AG10803 (cell line): ENCODE measurements at places on chromosomes 7 and 10.
A peak's percentile ranks its signal among the peaks of the same experiment; 100 is the strongest.

DNA sequence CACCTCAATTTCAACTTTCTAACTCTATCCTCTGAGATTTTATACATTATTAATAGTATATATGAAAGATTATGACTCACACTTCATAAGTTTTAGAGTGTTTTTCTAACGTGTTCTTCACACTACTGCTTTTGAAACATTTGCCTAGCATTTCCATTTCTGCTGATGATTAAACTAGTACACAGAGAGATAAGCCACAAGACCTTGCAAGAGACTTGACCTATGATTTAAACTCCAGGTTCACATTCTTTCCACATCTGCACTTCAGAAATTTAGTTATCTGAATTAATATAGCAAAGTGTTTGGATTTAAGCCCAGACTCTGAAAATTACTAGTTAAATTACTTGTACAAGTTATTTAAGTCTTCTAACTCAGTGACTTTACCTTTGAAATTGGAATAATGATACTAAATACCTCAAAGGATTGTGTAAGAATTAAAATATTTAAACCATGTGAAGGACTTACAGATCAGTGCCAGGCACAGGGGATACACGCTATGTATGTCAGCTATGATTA, 66.6 kb downstream of the PCLO start:
- DNase-seq: no peak

- DNase-seq: no peak
These were observed 146.8 kb downstream of the HIBADH start for GRCh38 chr7:27515933-27516332.

- DNase-seq: peak; percentile 8
These were observed 357.4 kb downstream of the PPP1R3A start for GRCh38 chr7:113561446-113561845.

GRCh38 chr10:100479037-100479436, 16.2 kb downstream of the WNT8B start:
- no peak for DNase-seq

- peak; percentile 80 for DNase-seq
These were observed 5.4 kb upstream of the ZFYVE27 start for GRCh38 chr10:97731346-97732051.

DNA sequence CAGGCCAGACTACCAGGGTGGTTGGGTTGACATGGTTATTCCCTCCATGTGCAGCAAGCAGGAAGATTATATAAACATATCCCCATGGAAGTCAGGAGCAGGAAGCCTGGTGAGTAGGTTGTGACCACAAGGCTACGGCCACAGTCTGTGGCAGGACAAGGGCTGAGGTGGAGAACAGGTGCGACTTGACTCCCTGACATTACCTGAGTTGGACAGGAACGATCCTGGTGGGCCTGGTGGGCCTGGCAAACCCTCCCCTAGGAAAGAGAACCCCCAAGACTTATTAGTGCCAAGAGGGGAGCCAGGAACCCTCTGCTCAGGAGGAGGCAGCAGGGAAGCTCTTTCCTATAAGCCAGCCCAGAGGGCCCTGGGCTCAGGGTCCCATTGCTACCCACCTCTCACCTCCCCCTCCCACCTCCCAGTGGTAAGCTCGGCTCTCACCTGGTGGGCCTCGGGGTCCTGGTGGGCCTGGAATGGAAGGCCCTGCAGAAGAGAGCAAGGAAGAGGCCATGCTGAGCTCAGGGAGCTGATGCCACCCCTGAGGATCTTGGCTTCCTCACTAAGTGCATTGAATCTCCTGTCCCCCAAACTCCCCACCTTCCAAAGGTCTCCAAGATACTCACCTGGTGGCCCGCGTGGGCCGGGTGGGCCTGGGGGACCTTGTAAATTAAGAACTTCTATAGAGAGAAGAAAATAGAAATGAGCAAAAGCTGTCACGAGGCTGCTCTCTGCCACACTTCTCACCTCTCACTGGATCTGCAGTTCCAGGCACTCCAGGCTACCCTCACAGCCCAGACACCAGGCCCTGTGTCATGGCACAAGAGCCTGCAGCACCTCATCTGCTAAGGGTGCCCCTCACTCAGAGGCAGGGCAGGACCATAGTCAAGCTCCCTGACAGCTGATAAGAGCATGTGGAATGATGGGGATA, 44.6 kb downstream of the COL17A1 start:
- DNase-seq: no peak

DNA sequence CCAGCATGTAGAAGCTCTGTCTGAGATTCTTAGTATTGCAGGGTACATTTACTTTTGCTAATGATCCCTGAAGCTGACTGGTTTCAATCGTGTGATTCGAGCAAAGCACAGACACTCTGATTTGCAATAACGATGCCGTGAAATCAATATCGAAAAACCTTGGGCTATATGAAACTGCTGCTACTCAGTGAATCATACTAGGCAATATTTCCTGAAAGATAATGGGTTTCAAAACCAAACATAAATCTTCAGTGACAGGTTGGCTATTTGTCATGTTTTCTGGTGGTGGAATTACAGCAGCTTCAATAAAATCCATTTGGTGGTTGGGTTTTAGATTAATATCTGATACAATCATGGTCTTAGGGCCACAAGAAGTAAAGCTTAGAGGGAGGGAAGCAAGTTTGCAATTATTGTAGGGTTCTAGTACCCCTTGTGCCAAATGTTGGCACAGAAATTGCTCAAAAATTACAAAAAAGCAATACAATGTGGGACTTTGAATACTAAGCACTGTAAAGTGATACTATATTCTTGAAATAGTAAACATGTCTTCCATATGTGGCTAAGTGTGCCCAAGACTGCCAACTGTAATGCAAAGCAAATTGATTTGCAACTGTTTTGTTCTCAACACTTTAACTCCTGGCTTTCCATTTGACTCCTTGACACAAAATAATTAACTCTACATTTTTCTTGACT, 112.4 kb upstream of the JAZF1 start:
- DNase-seq: no peak

DNA sequence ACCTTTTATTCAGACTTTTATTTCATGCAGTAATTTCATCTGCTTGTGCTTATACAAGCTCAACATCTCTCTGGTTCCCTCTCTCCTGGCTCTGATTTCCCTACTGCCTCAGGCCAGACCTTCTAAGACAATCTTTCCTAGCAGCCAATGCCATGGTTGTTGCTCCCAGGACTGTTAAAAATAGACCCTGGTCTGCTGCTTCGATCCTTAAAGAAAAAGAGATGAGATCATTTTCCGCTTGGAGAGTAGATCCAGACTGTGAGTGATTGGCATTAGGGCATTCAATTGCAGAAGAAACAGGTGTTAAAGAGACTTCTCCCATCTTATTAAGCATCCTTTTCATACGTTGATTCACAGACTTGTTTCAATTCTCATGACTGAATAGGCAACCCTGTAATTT, 68.4 kb upstream of the ITGB1 start:
- no peak for DNase-seq

DNA sequence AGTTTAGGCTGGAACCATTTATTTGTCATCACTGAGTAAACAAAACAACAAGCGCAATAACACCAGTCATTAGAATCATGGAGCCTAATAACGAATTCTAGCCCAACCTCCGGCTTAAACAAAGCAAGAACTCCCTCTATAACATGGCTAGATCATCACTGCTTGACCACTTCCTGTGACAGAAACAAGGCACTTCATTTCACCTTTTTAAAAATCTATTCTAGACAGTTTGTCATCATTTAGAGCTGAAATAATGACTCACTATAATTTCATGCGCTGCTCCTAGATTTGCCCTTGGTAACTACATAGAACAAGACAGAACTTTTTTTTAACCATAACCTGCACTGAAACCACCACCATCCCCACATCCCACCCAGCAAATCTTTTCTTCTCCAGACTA, 81.3 kb downstream of the OSBPL3 start:
- peak; percentile 35 for DNase-seq

GRCh38 chr7:24659505-24659904, 86.3 kb downstream of the PALS2 start:
- no peak for DNase-seq

DNA sequence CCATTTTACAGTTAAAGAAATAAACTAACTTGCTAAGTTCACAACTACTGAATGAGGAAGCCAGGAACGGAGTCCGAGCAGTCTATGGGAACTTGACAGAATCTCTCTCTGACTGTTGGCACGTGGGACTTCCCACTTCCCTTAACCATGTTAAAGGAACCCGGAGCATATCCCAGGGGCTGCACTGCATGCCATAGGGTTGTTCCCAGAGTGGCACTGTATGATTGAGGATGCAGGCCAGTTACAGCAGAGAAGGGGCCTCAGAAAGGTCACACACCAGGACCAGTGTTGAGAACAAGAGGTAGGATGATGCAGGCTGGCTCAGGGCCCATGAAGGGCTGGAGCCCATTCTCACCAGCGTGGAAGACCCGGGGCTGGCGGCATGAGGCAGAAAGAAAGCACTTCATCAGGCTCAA, 201.8 kb downstream of the NSUN6 start:
- DNase-seq: no peak

GRCh38 chr7:4079956-4080355, 602.1 kb upstream of the FOXK1 start:
- DNase-seq: no peak

- DNase-seq: peak; percentile 89
These were observed 34.4 kb downstream of the BCAP29 start for GRCh38 chr7:107614425-107614824.

GRCh38 chr7:149850007-149850594, 11.9 kb downstream of the ZNF862 start:
- DNase-seq: no peak

- peak; percentile 57 for DNase-seq
These were observed 49.9 kb upstream of the SH2B2 start for GRCh38 chr7:102236592-102237287.

- no peak for DNase-seq
These were observed 64.2 kb downstream of the DIP2C start for GRCh38 chr10:625333-625696.

DNA sequence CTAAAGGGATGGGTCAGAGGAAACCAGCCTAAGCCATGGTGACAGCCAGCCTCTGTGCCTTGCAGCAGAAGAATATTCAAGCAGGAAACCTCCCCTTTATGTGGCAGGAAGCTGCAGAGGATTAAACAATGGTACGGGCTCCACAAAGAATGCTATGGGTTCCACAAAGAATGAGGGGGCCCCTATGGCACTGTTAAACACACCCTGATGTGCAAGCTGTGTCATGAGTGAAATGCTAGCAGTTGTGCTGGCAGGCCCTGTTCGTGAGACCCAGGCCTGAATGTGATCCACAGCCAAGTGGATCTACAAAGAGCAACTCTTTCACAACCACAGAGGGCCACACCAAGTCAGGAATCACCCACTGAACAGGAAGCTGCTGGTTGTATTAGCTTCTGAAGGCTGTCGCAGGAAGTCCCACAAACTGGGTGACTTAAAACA, 68.9 kb downstream of the MYOF start:
- DNase-seq: peak; percentile 63

DNA sequence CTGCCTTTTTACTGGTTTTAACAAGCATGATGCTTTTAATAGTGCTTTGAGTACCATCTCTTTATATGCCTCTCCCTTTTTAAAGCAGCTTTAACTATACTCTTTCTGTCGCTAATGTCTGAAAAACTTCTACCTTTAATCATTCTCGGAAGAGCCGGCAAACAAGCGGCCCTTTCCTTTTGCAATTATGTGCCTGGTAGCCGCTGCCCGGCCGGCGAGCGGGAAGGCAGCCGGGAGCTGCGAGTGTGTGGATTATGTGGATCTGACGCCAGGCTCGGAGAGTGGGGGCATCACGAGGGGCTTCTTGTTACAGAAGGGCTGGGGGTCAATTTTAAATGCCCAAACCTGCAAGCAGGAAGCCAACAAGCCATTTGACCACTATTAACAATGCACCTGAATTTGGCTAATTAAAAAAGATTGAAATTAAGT, 120.9 kb downstream of the BUB3 start:
- DNase-seq: no peak

DNA sequence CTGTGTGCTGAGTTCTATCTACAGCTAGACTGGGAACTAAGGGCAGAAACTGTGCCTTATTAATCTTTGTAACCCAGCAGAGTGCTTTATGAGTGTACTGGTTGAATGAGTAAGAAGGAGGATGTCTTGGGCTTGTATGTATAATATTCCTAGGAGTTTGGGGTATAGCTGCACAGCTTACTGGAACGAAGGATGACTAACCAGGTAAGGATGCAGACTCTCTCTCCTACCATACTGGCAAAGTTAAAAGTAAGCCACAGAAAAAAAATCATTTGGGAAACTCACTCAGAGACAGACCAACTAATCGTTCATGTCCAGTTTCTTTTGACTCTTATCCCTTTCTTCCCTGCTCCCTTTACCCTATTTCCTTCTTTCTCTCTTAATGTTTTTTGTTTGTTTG, 1.4 kb upstream of the DHTKD1 start:
- DNase-seq: peak; percentile 75

- DNase-seq: no peak
These were observed 138.0 kb downstream of the PRKAG2 start for GRCh38 chr7:151738925-151739324.

DNA sequence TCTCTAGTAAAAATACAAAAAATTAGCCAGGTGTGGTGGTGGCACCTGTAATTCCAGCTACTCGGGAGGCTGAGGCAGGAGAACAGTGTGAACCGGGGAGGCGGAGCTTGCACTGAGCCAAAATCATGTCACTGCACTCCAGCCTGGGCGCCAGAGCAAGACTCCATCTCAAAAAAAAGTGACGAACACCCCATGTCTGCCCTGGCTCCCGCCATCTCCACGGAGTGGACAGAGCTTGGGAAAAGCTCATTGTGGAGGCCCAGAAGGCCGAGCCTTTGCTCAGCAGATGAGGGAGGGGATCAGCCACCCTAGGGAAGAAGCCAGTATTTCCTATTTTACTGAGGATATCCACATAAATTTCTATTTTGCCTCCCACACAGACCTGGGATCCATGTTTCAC, 136.8 kb downstream of the DIP2C start:
- no peak for DNase-seq

DNA sequence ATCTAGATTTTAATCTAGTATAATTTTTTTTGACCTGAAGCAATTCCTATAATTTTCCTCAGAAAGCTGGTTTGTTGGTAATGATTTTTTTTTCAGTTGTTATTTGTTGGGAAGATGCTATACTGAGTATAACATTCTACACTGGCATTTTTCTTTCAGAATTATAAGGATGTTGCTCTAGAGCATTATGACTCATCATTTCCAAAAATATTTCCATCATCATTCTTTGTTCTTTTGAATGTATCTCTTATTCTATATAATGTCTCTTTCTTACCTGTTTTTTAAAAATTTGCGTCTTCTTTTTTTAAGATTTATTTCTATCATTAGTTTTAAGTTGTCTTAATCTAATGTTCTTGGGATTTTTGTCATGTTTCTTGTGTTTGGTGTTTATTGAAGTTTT, 356.5 kb upstream of the KCND2 start:
- DNase-seq: no peak

DNA sequence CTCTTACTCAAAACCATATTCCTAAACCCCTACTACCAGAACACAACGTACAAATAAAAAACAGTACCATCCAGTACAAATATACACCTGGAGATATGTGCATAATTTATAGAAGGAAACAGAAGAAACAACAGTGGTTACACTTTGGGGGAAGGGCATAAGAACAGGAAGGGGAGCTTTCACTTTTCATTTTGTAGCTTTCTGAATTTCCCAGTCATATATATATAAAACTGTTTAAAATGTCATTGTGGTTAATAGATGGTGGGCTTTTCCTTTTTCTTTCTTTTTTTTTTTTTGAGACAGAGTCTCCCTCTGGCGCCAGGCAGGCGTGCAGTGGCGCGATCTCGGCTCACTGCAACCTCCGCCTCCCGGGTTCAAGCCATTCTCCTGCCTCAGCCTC, 47.2 kb downstream of the MALSU1 start:
- DNase-seq: no peak

- DNase-seq: no peak
These were observed 484.7 kb upstream of the SORCS1 start for GRCh38 chr10:107649249-107649648.
